ENCODE measurements at places on chromosomes 12 and 14.

GRCh38 chr12:114266536-114266935 is 139.4 kb downstream of the TBX5 start:
- no peak for DNase-seq

GRCh38 chr12:106487664-106488063 is 95.1 kb upstream of the RFX4 start:
- DNase-seq: no peak

GRCh38 chr14:57961786-57962060 is 95.8 kb upstream of the SLC35F4 start:
- DNase-seq: no peak

DNA sequence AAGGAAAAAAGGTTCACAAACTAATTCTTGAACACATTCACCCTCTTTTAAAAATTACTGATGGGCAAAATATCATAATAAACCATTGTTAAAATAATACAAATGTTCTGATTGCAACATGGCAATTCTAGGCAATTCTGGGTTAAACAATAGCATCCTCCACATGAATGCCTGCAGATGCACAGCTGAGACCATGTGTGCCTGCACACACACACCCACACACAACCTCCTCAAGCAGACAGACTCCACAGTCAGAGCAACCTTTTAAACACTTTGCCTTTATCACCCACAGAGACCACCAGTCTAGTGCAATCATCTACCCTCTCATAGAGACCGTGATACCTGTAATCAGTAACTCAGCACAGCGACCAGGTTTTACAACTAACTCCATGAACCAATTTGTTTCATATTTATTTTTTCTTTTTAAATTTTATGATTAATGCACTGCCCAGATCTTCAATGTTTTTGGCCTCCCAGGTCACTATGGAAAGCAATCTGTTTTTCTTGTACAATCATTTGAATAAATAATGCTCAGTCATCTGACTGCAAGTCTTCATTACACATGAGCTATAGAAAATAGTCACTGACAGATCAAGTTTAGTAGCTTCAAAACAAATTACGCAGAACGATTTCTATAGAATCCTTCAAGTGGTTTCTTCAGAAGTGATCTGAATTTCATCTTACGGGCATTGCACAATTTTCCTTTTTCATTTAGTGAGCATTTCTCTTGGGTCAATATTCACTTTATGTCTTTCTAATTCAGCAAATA is 105.8 kb downstream of the PRKD1 start:
- no peak for DNase-seq

Measured in stimulated activated CD4-positive, alpha-beta T cell treated with anti-CD3 and anti-CD28 coated beads, TNF-alpha, amount 100 ng/mL, for 4 hours (primary cell).